Activated CD4-positive, alpha-beta memory T cell treated with anti-CD3 and anti-CD28 coated beads, Interleukin-2, amount 10 ng/mL, durations not matched to agents 7 days and 5 days (primary cell): ENCODE measurements at places on chromosomes 16 and 17.
A peak's percentile ranks its signal among the peaks of the same experiment; 100 is the strongest.

DNA sequence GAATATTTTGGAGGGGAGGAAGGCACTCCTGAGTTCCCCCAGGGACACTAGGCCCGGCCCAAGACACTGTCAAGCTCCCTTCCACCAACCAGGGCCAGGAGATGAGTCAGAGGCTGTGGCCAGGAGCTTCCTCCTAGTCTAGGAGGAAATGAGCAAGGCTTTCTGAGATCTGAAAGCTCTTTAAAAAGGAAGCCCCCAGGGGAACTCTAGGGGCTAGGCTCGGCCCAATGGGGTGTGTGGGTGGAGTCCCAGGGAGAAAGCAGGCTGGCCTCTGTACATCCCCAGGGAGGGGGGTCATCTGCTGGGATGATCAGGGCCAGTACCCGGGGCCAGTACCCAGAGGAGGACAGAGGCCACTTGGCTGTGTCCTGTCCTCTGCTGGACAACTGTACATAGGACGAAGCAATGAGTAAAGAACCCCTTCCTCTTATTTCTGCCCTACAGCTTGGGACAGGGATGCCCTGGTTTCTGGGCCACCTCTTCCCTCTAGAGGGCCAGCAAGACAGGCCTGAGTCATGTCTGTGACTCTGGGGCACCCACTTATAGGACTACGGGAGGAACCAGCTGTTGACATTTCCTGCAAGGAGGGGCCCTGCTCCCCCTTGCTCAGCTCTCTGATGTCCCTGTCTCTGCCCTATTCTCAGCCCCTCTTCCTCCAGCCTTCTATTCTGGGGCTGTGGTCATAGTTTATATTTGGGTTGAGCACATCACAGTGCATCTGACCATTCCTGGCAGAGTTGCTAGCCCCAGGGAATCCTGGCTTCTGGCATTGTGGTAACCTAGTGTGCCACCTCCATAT, 2.7 kb downstream of the FHOD1 start:
- DNase-seq = peak; percentile 87

- no peak for DNase-seq
Observed at GRCh38 chr16:11697319-11697718, 29.1 kb downstream of the SNN start.

- no peak for DNase-seq
Observed at GRCh38 chr17:63240106-63240505, 206.0 kb downstream of the CYB561 start.

GRCh38 chr17:76683921-76684745, 26.6 kb downstream of the MXRA7 start:
- no peak for DNase-seq

DNA sequence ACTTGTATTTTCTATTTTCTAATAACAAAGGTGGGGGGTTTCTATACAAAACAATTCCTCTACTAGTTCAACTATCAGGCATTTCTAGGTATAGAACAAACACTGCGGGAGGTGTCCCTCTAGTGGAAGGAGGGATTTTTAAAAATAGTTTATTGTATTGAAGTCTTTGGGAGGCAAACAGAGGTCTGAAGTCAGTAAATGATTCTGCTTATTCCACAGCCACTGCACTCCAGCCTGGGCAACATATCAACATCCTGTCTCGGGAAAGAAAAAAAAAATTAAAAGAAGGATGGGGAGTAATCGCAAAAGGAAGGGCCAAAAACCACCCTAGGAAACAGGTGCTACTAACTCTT, 648 bp upstream of the ERCC4 start:
- peak; percentile 20 for DNase-seq

DNA sequence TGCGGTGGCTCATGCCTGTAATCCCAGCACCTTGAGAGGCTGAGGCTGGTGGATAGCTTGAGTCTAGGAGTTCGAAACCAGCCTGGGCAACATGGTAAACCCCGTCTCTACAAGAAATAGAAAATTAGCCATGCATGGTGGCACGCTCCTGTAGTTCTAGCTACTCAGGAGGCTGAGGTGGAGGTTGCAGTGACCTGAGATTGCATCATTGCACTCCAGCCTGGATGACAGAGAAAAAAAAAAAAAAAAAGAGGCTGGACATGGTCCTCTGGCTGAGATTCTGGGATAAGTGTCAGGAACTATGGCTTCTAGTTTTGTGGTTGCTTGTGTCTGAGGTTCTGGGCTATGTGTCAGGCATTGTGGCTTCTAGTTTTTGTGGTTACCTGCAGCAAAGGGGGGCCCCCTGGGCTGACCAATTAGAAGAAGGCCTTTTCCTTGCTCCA, 7.0 kb downstream of the KSR1 start:
- no peak for DNase-seq

DNA sequence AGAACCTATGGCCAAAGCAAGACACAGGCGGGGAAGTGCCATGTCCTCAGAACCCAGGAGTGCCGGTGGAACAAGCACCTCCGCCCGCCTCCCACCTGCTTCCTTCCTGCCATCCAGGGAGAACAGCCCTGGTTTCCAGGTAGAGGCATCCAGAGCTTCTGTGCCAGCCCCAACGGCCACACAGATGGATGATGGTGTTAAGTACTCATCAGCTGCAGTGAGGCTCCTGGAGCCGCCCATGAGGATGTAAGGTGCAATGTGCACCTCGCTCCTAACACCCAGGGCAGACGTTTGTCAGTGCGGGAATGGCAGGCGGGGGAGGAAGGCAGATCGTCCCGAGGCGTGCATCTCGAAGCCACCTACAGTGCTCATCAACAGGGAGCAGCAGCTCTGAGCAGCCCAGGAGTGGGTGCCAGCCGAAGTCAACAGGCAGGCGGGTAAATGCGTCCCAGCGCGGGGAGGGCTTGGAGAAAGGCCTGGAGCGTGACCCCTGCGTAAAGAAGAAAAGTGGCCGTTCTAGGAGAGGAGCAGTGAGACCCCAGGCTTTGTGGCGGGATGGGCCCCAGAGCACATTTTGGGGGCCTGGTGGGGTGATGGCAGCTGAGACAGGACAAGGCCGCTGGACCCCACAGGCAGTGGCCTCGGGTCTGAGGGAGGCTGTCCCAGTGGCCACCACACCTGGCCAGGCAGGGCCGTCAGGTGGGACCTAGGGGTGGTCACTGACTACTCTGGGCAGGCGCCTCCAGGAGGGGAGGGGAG, 46.1 kb upstream of the ACSF3 start:
- no peak for DNase-seq

DNA sequence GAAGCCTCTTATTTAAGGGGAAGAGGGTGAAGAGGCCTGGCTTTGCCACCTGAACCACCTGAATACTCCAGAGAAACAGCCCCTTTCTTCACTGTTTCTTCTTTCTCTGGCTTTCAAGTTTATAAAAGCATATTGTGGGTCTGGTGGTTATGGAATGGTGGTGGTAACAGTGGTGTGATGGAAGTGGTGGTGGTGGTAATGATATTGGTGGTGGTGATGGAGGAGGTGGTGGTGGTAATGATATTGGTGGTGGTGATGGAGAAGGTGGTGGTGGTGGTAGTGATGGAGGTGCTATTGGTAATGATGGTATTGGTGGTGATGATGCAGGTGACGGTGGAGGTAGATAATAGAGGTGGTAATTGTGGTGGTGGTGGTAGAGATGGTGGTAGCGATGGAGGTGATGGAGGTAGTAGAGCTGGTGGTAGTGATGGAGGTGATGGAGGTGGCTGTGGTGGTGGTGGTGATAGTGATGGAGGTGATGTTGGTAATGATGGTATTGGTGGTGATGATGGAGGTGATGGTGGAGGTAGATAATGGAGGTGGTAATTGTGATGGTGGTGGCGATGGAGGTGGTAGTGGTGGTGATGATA, 14.1 kb upstream of the C1QL1 start:
- DNase-seq = no peak

GRCh38 chr16:89691986-89692569, 5.6 kb downstream of the CDK10 start:
- no peak for DNase-seq
